ENCODE measurements at places on chromosomes 11 and 22.

GRCh38 chr11:886568-886967, 24.0 kb downstream of the CHID1 start:
- no peak for DNase-seq

DNA sequence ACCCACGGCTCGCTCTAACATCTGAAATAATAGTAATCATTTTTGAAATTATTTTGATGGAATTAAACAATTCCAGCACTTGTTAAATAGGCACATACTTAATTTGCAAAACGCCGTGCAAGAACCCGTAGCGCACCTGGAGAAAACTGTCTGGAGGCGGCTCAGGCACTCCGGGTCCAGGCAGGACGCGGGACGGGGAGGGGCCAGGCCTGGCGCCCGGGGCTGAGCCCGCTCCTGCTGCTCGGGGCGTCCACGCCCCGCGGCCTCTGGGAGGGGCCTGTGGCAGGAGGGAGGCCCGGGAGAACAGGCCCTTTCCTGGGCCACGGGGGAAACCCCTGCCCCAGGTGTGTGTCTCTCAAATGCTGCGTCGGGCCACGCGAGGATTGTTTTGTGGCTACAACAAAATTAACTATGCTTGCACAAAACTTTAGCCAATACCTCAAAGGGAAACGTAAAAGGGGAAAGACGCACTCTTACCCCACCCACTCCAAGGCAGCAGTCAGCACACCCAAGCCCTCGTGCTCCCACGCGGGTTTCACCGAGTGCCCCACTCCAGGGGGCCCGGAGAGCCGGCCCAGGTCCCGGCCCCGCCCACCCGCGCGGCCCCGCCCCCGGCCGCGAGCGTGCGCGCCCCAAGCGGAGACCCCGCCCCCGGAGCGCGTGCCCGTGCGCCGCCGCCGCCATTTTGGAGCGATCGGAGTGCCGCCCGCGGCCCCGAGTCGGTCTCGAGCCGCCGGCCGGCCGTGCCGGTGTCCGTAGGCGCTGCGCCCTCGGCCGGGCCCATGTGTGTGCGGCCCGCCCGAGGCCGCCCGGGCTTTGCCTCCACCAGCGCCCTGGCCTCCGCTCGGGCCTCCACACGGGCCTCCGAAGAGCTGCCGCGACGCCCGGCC, at the start of gene PPP6R2:
PPP6R2 (plus strand) TSS at position 677 of the 890 bp plus-strand sequence. CDS start 50,582 bp downstream, outside the sequence.
- peak; percentile 89 for DNase-seq

DNA sequence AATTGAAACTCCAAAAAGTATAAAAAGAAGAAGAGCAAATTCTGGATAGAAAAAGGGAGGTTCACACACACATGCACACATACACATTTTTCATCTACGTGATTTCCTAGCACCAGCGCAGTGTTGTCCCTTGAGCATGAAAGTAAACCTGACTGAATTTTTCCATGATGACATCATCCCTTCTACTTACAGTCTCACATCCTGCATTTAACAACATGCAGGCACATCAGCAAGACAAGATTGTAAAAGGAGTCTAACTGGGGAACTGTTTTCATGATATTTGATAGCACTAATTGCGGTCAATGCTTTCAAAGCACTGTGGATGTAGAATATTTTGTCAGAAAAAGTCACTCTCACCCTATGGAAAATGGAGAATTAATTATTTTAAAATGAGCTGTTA, 36.6 kb downstream of the GAS2 start:
- DNase-seq = no peak

DNA sequence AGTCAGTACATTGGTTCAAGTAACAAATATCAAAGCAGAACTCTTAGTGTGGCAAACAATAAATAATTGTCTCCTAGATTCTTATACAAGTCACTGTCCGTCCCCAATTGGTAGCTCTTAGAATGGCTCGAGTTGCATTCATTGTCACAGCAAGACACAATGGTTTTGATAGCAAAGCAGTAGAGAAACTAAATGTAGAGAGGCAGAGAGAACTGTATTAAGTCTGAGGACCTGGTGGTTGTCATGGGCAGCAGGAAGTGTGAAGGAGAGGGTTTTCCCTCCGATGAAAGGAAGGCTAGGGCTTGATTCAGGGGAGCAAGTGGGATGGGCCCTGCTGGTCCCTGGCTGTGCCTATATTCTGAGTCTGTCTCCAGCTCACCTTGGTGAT, 36.6 kb downstream of the RCOR2 start:
- no peak for DNase-seq

- DNase-seq = no peak
Measured at GRCh38 chr11:60069450-60069849, 13.0 kb downstream of the MS4A3 start.

GRCh38 chr22:37843741-37844089, 419 bp downstream of the ANKRD54 start:
- peak; percentile 67 for DNase-seq

DNA sequence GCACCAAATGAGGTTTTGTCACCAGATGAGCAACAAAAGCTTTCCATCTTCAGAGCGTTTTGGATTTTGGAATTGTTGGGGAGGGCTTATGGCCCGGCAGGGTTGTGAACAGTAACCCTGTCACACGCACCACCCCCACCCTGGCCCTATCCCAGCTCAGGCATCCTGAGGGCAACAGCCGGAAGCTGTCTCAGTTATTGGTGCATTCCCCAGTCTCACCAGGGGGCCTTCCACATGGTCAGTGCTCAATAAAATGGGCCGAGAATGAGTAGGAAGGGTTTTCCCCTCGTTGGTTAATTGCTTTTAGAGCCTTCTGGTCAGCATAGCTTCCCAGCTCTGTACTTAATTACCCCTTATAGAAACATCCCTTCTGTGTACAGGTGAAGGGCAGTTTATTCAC, 46.0 kb downstream of the LRP5 start:
- DNase-seq = no peak

GRCh38 chr11:102047305-102047924, at the start of gene CFAP300:
Gene CFAP300, plus strand, starts transcription at chr11:102047437. Its CDS starts 34 bp downstream, at chr11:102047471.
- peak; percentile 68 for DNase-seq

GRCh38 chr11:67409261-67409666, 5.4 kb downstream of the TBC1D10C start:
- no peak for DNase-seq

DNA sequence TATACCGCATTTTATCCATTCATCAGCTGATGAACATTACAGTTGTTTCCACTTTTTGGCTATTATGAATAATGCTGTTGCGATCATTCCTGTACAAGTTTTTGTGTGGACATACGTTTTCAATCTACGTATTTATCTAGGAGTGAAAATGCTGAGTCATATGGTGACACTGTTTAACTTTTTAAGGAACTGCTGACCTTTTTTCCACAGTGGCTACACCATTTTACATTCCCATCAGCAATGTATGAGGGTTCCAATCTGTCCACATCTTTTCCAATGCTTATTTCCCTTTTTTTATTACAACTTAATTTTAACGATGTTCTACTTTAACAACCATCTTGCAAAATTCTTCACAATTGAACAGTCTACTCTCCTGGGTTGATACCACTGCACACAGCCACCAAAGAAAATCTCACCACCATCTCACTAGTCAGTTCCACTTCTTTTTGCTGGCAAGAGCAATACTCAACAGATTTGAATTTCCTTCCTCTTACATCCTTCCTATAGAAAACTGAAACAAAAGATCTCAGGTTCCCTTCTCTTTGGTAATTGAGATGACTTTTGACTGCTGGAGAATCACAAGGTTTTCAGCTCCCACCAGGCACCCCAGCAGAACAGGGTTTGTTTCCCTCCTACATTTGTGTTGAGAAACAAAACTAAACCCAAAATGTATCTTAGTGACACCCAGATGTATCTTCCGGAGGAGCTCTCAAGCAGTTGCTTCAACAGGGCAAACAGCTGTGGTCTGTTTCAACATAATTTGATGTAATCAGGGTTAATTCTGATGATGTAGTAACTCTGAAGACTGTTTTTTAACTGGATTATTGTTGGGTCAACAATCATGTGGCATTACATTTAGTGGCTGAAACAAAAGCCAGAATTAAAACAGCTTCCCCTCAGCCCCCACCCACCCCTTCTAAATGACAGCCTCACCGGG, 7.0 kb upstream of the GAB2 start:
- no peak for DNase-seq

DNA sequence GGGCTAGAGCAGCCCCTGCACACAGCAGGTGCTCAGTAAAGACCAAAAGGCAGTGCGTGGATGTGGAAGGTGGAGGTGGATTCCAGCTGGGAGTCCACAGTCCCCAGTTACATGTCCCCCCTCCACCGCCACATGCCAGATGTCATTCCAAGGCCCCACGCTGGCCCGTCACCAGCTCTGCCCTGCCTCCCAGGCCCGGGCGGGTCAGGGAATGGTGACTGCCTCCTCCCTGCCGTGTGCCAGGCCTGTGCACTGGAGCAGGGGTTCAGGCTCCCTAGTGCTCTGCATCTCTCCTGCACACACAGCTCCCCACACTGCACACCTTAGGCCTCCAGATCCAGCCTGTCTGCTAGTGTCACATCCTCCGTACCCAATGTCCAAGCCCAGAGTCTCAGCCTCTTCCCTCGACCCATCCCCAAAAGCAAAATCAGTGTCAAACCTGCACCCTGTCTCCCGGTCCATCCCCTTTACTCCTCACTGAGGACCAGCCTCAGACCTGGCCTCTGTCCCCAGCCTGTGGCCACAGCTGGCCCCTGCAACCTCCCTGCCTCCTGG, 40.2 kb upstream of the PRODH start:
- DNase-seq = no peak

DNA sequence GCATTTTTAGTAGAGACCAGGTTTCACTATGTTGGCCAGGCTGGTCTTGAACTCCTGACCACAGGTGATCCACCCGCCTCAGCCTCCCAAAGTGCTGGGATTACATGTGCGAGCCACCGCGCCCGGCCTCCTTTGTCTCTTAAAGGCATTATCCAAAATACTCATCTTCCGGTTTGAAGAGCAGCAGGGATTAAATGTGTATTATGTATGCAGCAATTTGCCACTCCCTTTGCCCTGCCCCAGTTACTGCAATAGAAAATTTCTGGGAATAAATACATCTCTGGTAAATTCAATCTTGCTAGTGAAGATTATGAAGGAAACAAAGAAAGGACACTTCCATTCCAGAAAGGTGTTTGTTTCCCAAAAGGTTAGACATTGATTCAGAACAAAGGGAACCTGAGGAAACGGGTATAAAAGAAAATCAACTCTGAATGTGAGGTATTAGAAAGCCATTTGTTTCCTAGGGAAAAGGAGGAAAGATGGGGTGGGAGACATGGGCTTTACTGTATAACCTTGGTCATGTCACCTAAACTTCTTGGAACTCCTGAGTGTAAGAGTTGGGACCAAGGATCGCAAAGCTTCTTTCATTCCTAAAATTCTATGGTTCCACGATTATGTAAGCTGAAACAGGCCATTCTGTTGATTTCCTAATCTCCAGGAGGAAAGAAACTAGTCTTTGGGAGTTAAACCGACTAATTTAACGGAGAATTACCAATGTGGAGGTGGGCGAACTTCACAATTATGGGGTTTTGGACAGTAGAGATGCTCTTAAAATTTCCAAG, 959 bp upstream of the HIPK3 start:
- no peak for DNase-seq

- DNase-seq = no peak
Measured at GRCh38 chr22:33240888-33241475, 182.8 kb upstream of the SYN3 start.

GRCh38 chr22:42708417-42708816, 12.3 kb downstream of the A4GALT start:
- DNase-seq = no peak

DNA sequence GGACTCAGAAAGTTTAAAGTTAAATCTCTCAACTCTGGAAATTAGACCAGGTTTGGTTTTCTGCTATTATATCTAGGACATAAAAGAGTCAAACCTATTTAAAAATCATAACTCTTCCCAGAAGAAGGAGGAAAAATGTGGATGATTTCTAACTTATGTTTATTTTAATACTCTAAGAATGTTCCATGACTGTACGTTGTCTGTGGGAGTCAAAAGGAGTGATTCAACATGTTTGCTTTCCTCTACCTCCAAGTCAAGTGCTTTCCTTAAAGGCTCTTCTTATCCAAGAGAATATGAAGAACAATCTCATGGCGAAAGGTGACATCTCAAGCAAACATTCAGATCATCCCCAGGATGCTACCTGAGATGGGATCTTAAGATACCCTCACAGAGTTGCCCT, 21.6 kb downstream of the OR51E1 start:
- DNase-seq = no peak

DNA sequence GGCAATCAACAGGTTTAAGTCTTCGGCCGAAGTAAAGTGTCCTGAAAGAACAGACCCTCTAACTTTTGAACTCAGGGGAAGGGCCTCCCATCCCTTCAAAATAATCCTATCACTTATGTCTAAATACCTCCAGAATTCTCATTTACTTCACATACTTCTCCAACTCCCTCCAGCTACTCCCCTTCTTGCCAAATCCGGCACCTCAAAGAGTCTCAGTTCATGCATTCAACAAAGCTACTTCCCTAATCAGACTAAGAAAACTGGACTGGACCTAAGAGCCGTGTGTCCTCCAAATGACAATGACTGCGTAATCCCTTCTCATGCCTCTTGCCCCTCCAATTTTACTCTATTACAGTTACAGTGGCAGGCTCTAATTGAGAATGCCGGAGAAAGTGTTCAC, 1.3 kb downstream of the DDB1 start:
- no peak for DNase-seq

DNA sequence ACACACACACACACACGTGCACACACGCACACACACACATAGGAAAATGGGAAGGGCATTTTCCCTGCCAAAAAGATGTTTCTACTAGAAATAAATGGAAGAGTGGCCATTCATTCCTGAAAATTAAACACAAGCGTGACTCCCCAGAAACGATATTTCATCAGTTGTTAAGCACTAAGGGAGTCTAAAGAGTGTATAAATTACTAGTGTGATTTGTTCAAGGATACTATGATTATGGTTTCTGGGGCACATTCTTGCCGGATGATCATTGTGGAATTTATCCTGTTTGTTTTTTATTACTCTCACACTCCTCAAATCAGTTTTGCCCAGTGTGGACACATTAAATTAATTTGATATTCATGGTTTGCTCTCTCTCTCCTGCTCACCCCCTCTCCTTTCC, 16.4 kb upstream of the AMOTL1 start:
- DNase-seq = no peak

- DNase-seq = peak; percentile 26
Measured at GRCh38 chr11:1335811-1336761, 26.7 kb upstream of the TOLLIP start.

DNA sequence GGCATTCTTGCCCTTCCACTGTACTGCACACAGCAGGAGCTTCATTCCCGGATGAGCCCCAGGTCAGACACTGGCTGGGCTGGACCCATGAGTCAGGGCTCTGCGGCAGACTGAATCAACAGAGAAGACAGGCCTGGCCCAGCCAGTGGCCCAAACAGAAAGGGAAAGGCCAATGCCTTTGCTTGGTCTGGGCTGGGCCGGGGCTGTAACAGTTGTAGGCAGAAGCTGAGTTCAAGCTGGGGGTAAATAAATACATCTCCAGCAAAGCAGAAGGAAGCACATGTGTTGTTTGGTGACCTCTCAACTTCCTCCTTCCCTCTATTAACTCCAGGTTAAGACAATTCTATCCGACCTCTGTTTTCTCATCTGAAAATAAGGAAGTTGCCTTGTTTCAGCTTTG, 1.8 kb upstream of the SMIM35 start:
- no peak for DNase-seq
